ENCODE measurements at places on chromosomes 7 and 10.

- no peak for DNase-seq
Observed at GRCh38 chr10:62907470-62908212, 91.5 kb upstream of the EGR2 start.

DNA sequence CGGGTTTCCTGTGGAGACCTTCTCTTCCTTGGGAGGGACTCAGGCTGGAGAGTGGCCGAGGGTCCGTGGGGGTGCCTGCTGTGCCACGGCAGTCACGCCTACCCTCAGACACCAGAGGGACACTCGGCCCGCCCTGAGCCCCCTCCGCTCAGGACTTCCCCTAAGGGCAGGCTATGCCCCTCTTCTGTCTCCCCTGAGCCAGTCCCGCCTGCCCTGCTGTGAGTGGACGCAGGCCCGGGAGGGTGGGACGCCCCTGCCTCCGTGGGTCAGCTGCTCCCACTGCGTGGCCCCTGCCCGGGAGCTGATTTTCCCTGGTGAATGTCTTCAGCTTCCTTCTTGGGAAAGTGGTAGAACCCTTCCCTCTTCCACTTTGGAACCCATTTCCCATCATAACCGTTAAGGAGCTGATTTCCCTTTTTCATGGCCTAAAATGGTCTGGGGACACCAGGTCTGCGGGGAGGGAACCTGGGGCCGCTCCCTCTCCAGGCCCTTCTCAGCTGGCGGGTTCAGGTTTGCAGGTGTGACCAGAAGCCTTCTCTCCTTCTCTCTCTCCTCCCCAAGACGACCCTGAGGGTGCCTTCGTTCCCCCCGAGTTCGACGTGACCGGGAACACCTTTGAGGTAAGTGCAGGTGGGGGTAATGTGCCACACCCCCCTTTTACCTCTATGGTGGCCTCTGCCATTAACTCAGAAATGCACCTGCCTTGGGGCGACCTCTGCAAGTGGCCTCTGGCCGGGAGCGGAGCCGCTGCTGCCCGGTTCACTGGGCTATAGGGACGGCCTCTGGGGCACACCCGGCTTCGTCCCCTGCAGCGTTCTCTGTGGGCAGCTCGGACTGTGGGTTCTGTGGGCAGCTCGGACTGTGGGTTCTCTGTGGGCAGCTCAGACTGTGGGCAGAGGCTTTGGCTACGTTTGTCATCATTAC lies 7.9 kb downstream of the KNDC1 start:
- no peak for DNase-seq

DNA sequence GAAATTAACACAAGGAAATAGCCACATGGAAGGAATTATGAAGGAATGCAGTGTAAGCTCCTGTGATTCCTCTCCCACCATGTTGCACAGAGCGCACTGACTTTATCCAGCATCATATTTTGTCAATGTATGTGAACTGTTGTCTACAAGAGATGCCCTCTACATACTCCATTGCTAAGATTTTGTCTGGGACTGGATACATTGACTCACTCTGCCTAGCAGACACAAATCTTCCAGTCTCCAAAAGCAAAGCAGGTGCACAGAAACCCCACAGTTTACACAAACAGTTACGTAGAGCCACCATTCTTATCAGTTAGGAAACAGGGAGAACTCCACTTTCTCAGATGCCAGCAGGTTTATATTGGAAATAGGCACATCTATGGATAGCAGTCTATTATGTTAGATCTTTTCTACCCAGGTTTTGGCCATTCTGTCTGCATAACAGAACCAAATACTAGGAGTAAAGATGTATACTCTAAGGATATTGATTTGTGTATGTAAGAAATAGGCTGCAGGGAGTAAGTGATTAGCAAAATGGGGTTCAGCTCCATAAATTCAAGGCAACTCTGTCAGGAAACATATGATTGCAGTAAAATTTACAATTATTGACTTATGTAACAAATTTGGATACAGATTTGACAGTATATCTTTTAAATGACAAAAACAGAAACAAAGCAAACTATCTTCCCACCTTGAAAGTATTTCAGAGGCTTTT lies 1.5 kb downstream of the AKR1C2 start:
- DNase-seq, result no peak

DNA sequence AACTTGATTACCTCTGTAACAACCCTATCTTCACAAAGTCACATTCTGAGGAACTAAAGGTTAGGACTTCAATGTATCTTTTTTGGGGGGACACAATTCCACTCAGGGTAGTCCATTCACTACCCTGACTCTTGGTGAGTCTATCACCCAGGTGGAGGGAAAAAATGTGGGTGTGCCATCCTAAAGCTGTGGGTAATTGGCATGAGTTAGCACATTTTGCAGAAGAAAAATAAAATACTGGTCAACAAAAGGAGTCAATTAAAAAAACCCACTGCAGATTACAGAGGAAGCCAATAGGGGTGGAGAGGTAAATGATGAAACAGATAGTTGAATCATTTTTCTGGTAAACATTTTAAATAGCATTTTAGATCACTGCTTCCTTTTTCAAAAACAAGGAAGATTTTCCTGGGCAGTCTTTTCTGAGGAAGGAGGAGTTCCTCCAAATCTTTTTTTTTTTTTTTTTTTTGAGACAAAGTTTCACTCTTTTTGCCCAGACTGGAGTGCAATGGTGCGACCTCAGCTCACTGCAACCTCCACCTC lies 5.1 kb upstream of the BLVRA start:
- no peak for DNase-seq

DNA sequence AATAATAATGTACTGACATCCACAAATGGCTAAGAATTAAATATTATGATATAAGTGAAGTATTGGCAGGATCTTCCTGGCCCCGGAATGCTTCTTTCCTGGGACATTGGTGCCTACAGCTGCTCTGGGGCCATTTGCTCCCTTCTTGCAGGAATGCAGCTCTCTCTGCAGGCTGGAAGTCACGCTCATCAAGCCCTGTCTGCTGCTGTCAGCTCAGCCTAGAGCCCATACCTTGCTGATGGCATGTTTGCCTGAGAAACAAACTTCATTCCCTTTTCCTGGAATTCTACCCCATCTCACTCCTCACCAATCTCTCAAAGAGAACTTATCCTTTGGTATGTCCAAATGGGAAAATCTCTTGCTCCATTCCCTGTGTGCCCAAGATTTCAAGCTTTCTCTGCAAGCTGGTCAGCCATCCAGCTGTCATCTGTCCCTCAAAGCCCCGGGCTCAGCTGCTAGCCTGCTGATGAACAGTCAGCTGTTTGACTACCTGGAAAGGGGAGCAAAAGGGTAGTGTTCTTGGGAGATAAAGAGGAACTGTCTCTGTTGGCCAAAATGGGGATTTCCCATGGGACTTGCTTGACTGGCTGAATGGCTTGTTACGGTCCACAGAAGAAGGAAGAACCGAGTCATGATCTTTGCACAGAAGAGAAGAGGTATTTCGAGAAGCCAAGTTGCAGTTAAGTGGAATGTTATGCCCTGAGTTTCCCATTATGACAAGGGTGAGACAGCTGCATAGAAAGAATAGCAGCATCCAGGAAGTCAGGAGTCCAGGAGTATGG lies 12.0 kb upstream of the RASSF4 start:
- DNase-seq, result no peak

DNA sequence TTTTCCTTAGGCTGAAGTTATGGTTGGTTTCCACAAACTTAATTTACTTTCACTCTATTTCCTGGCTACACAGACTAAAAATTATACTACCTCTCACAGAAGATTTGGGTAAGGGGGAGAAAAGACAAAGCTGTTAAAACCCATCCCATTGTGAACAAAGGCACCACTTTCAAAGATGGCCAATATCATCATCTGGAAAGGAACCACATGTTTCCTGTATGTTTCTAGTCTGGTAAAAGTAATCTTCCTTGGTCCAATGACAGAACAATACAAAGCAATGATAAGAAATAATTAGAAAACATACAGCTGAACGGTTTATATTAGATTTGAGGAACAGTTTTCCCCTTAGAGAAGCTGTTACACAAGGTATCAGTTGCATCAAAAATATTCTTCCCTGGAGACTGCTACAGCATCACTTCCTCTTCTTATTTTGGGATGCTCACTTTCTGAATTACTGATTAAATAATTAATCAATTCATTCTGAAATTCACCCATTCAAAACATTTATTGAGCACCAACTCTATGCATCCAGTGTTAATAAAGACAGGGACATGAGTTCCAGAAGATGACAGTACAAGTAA lies 8.5 kb upstream of the SFR1 start:
- no peak for DNase-seq

DNA sequence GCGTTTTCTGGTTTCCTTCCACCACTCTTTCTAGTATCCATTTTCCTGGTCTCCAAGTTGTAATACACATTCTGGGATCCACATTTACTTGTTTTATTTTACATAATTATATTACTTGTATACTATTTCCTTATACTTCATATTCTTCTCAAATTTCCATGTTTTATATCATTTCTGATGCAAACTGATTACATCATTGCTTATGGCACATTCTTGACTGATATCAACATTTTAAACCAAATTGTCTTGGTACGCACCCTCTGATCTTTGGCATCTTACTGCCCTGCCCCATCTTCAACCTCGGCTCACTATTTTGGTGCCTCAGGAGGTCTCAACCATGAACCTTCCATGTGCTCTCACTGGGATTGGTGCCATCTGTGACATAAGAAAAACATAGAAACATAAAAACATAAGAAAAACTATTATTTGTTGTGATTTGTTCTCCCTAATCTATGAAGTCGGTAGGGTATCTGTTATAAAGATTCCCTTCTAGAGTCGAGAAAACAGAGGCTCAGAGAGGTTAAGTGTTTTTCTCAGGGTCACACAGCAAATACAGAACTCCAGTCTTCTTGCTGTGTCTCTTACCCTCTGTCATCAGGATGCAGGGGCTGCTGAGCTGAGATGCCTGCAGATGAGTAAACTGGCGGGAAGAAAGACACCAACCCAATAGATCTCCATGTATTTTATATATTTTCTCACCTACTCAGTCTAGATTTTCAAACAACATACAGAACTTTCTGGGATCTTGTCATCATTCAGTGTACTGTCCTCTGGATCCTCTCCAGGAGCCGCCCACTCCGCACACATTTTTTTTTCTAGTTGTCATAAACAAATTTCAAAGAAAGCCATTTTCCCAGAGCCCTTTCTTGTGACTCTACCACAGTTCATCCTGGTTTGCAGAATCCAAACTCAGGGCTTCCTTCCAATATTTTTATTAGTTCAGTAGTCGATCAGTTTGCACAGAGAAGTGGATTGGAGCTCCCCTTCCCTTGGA lies 79.5 kb downstream of the PARP12 start:
- DNase-seq, result no peak

DNA sequence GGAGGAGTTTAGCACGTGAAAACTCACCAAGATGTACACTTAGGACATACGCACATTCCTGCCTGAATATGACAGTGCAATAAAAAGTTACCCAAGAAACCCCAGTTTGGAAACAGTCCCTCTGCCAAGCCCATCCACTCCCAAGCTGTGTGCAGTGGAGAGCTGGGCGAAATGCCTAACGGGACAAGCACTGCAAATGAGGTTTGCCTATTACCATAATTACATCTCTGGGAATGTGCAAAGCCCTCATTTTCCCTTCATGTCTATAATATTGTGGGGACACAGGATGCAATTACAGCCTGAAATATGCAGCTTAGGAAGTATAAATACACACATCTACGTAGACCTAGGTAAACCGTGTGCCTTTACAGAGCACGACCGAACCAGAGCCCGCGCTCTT lies 117.5 kb downstream of the PLXNA4 start:
- no peak for DNase-seq

GRCh38 chr7:28442540-28443420 lies 30.5 kb downstream of the CREB5 start:
- DNase-seq, result no peak

DNA sequence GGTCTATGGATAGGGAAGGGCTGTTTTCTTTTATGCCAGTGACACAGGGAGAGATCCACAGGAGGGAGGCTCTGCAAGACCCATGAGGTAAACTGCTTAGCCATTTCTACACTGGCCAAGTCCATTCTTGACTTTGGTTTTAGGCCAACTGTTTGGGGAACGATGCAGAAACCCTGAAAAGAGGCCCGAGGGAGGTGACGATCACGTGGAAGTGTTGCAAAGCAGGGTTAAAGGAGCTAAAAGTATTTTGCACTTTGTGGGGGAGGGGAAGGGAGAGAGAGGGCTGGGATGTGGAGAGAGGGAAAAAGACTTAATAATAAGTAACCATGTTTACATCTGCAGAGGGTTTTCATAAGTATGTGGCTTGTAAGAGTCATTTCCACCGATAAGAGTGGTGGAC lies 239.7 kb downstream of the EMX2 start:
- DNase-seq, result no peak

DNA sequence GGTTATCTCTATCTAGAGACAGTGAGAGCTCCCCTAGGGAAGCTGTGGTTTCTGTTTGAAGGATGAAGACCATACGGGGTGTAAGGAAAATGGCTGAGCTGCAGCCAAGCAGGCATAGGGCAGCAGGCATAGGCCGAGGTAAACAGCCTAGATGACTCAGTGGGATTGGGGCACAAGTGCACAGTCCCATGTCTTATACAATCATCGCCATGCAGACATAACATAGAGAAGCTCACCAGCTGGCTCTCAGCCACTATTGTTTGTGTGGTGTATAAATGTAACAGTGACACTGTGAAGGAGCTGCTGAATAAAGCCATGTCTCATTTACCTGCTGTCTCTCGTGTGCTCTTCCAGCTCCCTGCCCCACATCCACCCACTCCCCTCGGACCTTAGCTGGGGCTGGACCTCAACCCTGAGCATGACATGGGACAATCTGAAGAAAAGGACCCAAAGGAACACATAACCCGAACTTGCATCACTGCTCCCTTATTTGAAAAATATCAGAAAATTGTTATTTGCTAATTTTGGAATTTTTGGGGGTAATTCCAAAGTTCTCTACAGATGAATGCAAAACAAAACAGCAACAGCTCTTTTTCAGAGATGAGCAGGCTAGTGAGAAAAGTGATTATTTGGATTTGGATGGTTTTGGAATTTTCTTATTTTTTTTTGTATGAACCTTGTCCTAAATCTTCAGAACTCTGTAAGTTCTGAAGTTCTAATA lies 582.7 kb downstream of the REEP3 start:
- no peak for DNase-seq

DNA sequence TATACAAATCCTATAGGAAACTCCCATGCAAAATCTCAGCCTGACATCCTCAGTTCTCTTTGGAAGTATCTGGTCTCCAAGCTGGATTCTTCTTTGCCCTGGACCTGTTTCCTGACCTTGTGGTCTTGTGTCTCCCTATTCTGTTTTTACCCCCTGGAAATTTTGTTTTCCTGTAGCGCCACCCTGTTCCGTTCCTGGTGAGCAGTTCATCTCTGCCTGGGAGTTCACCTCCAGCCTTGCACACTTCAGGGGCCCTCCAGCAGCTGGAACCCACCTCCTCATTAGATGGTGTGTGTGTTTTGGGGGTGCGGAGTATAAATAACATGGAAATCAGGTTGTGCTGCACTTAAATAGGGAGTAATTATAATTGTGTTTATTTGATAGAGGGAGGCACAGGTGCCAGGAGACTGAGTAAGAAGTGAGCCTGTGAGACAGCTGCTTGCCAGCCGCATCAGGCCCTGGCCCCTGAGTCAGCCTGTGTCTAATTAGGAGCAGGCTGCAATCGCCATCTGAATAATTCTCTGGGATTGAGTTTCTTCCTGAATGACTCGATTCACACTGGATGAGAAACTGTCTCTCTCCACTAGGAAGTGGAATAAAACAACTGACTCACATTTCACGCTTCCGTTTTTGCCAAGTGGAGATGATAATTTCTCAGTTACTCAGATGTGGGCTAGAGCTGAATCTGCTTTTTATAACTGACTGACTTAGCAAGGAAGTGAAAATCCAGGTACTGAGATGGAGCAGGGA lies 69.4 kb upstream of the HECTD2 start:
- DNase-seq, result no peak

- DNase-seq, result no peak
Observed at GRCh38 chr10:108545921-108546320, 1377.4 kb downstream of the XPNPEP1 start.

GRCh38 chr10:13457958-13458686 lies 70.7 kb downstream of the BEND7 start:
- DNase-seq, result no peak

Data from effector CD8-positive, alpha-beta T cell (primary cell).